ENCODE measurements at places on chromosomes 16 and 17.

DNA sequence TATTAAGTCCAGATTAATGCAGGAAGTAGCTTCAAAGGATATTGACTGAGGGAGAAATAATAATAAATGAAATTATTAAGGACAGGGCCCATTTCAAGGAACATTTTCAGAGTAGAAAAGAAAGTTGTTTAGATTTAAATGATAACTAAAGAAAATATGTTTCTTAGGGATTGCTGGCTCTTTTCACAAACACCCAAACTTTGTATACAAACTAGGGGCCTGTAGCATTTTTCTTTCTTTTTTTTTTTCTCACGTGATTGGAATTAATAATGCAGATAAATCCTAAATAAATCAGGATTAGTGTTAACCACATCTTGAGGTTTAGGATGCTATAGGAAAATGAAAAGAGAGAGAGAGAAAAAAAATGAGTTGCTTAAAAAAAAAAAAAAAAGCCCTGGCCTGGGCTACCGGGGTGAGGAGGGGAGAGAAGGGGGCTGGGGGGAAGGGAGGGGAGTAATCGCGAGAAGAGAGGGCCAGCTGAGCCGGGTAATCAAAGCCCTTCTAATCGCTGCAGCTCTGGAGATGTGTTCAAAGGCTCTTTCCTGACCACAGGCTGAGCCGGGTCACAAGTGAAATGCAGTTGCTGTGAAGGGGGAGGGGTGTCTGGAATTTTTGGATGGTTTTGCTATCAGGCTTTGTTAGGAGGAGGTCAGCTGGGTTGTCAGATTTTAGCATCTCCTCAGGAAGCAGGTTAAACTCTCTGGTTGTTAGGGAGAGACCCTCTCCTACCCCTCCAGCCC, 104.6 kb upstream of the ZFHX3 start:
- no peak for DNase-seq

- DNase-seq, result no peak
Measured at GRCh38 chr17:32931686-32932085, 3.7 kb downstream of the TMEM98 start.

DNA sequence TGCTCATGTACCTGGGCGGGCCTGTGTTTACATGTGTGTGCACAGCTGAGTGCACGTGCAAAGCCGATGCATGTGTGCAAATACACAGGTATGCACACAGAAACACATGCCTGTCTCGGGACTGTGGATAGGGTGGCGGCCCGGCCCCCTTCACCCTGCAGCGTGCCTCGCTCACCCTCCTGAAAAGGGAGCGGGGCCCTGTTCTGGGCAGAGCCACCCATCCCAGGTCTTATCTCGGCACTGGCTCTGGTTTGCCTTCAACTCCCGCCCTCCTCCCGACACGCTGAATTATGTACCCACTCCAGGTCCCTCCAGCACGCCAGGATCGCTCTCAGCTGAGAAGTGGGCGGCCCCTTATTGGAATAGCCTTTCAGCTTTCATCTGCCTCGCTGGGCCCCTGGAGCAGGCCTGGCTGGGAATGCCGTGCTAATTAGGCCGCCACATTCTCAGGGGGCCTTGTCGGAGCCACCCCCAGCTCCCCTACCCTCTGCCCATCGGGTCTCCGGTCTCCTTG, 77.8 kb downstream of the RTN4RL1 start:
- no peak for DNase-seq

DNA sequence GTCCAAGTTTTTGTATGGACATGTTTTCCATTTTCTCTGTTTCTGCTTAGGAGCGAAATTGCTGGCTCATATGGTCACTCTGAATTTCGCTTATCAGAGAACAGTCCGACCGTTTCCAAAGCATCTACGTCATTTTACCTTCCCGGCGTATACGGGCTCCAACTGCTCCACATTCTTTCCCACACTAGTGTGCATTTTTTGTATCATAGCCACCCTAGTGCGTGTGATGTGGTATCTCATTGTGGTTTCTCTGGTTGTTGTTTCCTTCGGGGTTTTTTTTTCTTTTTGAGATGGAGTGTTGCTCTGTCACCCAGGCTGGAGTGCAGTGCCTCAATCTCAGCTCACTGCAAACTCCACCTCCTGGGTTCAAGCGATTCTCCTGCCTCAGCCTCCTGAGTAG, 31.0 kb upstream of the BHLHA9 start:
- no peak for DNase-seq

- DNase-seq, result no peak
Measured at GRCh38 chr16:24773771-24774427, 44.4 kb downstream of the TNRC6A start.

Data from stimulated activated CD8-positive, alpha-beta memory T cell treated with anti-CD3 and anti-CD28 coated beads, Interleukin-4, amount 100 ng/mL, for 4 hours (primary cell).